ENCODE measurements at places on chromosomes 7 and 10.

GRCh38 chr10:30962522-30962921 lies 69.1 kb downstream of the ZNF438 start:
- no peak for DNase-seq

DNA sequence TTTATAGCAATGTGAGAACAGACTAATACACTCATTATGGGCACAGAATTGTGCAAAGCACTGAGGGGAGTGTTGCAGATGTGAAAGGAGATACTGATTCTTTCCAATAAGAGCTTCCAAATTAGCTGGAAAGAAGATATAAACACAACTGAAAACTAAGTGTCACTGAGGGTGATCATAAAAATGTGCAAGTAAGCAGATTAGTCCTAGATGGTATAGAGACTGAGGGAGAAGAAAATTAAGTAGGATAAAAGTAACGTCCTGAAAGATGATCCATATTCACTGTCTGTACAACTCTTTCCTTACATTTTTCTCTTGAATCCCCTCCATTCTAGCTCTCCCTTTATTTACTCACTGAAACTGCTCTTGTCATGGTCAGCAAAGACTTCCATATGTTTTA lies 11.2 kb upstream of the NXPH1 start:
- no peak for DNase-seq

GRCh38 chr7:34043461-34044305 lies 138.3 kb downstream of the BMPER start:
- no peak for DNase-seq

- no peak for DNase-seq
Measured at GRCh38 chr10:58963723-58964124, 212.7 kb upstream of the PHYHIPL start.

- peak; percentile 37 for DNase-seq
Measured at GRCh38 chr7:4683884-4684565, 1.9 kb downstream of the FOXK1 start.

DNA sequence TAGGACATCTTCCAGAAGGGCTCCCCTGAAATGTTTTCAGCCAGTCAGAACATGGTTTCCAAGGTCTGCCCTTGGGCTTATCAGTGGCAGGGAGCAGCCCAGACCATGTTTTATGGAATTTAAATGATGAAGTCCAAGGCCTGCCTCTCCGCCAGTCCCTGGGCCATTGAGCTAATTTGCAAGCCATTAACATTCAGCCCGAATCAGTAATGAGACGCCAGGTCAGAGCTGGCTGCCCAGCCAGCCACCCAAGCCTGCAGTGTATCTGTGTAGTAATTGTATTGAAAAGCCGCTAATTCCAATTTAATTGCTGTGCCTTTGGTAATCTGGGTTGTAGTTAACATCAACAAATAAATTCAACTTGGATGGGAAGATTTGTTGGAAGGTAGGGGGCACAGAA lies 131.4 kb downstream of the PAXIP1 start:
- DNase-seq: no peak

DNA sequence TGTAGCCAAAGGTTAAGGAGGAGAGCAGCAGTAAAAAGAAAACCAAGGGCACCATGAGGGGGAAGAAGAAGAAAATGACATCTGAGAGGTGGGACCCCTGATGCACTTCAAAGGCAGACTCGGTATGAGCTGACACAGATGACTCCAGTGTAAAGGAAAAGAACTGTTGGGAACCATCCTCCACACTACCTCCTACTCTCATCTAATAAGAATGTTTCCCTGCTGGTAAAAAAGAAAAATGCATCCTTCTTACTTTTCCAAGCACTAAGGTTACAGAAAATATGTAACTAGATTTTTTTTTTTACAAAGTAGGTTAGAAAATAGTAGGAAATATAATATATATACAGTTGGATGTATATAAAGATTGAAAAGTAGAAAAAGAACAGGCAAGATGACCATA lies 16.9 kb downstream of the TAS2R41 start:
- no peak for DNase-seq

- DNase-seq: peak; percentile 22
Measured at GRCh38 chr10:6108631-6109443, 20.0 kb downstream of the RBM17 start.

GRCh38 chr7:154767142-154767541 lies 235.8 kb downstream of the PAXIP1 start:
- no peak for DNase-seq

DNA sequence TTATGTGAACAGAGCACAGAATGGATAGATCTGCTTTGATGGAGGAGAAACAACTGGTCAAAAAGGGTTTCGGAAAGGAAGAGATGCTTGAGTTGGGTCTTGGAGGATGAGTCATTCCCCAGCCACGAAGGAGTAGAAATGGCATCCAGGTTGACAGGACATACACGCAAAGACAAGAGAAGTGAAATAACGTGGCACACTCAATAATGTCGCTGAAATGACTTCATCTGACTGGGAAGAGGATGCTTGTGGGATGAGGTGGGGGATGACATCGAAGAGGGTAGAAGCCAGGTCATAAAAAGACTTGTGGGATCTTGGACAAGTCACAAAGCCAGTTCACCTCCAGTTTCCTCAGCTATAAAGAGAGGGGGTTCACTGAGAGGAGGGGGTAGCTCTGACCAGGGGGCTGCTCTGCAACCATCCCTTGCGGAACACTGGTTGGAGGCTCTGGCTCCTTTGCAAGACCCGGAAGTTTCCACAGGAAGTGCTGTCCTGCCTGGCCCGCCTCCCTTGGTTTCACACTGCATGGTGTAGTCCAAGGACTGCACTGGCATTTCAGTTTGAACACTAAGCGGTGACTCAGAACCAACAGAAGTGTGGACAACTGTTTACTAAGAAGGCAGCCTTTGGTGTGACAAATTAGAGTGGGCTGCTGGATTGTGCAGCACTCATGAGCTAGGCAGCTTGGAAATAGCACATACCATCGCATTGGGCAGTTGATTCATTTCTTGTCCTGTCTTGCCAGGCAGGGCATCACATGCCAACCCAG lies 189.9 kb upstream of the ADO start:
- DNase-seq: no peak

- no peak for DNase-seq
Measured at GRCh38 chr10:101837748-101838147, 5.9 kb downstream of the KCNIP2 start.

DNA sequence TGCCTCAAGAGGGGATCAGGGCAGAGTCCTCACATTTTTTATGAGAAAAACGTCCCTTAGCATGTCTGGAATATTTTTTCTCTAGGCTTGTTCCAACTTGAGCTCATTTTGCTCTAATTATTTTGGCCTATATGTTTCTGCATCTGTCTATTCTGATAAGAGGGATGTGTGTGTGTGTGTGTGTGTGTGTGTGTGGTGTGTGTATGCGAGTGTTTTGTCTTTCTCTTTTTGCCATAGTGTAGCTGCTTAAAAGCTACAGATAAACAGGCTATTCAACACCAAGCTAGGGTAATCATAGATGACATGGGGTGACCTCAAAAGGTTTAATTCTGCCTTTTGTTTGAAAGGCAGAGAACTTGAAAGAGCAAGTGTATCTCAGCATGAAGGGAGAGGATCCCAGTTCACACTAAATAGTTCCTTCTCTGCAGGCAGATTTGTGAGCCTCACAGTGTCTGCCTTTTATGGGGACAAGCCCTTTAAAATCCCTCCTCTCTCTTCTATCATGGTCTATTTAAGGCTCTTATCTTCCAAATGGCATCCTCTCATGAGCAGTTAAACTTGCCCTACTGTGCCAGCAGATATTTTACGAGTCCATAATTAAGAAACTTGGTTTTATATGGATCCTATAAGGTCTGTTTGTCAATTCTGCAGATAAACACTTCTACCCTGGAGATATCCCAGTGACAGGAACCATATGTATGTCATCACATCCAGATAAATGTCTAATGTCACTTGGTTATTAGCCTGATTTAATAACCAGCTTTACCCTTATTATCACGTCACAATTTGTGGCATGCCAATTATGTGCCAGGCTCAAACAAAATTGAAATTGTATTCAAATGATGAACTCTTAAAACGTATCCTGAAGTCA lies 202.9 kb upstream of the MTPN start:
- DNase-seq: no peak

- DNase-seq: no peak
Measured at GRCh38 chr7:73971704-73972341, 56.1 kb upstream of the ELN start.

GRCh38 chr7:106260136-106260561 lies 24.6 kb downstream of the NAMPT start:
- no peak for DNase-seq

DNA sequence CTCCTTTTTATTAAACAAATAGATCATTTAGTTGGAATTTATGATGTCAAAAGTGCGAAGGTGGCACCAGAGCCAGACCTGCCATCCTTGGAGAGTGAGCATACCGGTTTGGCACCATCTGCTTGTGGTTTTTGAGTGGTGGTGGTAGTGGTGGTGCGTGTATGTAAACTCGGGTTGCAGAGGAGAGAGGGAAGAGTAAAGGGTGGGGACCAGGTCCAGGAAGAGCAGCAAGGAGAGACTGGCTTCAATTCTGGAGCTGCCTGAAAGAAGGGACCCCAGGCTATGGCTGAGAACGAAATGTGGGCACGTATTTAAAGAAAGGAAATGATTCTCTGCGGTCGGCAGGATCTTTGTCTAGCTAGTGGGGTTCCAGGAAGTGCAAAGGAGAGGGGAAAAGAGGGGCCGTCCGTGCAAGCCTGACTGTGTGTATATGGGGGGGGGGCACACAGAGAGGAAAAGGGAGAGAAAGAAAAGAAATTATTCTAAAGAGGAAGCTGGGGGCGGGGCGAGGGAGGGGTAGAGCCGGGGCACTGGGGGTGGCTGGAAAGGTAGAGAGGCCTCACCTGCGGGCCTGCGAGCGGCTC lies 448 bp upstream of the GOLGA7B start:
- DNase-seq: no peak

DNA sequence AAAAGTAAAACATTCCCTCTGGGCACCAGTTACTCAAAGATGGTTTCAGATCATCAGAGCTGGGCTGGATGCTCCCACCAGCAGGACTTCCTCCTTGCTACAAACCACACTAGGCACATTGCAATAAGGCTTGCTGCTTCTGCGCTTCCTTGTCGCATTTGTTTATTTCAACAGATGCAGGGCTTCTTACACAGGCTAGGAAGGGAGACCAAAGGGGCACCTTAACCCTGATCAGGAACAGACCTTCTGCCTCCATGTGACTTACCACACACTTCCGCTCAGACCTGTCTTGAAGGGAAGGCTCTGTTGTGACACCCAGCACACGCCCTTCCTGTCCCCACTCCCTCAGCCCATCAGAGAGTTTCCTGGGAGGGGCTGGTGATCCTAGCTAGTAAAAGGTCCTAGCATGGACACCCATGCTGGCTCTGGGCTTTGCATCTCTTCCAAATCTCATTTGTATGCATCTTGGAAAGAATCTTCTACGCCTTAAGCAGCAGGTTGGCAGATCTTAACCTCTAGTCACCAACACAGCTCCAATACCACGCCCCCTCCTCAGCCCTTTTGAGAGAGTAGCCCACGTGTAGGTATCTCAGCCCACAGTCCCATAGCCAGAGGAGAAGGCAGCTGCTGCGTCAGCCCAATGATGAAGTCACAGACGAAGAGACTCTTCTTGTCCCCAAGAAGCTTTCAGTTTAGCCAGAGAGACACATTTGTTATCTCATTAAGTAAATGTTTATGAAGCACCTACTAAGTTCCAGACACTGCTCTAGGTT lies 47.1 kb upstream of the SVIL start:
- DNase-seq: peak; percentile 18

- DNase-seq: no peak
Measured at GRCh38 chr7:32018845-32019578, 51.2 kb downstream of the PDE1C start.

DNA sequence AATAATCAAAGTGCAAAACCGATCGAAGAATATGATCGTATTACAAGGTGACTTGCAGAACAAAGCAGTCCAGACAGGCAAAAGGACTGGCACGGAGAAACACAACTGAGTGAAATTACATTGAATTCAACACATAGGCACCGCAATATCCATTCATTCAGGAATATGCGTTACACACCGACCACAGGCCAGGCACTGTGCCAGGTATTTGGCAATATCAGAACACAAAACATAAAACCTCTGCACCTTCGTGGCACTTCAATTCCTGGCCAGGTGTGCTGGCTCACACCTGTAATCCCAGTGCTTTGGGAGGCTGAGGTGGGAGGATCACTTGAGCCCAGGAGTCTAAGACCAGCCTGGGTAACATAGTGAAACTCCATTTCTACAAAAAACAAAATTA lies 187.9 kb downstream of the DIP2C start:
- no peak for DNase-seq

GRCh38 chr10:121648059-121648458 lies 49.8 kb upstream of the FGFR2 start:
- DNase-seq: no peak

Measured in activated CD4-positive, alpha-beta T cell treated with anti-CD3 and anti-CD28 coated beads, Interleukin-2, amount 50 U/mL, for 4 hours (primary cell).